ENCODE measurements at places on chromosomes 1 and 21.

- no peak for DNase-seq
Observed at GRCh38 chr1:51607681-51608095, 9.2 kb upstream of the OSBPL9 start.

- no peak for DNase-seq
Observed at GRCh38 chr1:18614069-18614735, 16.4 kb upstream of the PAX7 start.

- no peak for DNase-seq
Observed at GRCh38 chr21:38675182-38675824, 130.4 kb upstream of the ETS2 start.

- no peak for DNase-seq
Observed at GRCh38 chr21:45504021-45504515, 38.2 kb downstream of the SLC19A1 start.

DNA sequence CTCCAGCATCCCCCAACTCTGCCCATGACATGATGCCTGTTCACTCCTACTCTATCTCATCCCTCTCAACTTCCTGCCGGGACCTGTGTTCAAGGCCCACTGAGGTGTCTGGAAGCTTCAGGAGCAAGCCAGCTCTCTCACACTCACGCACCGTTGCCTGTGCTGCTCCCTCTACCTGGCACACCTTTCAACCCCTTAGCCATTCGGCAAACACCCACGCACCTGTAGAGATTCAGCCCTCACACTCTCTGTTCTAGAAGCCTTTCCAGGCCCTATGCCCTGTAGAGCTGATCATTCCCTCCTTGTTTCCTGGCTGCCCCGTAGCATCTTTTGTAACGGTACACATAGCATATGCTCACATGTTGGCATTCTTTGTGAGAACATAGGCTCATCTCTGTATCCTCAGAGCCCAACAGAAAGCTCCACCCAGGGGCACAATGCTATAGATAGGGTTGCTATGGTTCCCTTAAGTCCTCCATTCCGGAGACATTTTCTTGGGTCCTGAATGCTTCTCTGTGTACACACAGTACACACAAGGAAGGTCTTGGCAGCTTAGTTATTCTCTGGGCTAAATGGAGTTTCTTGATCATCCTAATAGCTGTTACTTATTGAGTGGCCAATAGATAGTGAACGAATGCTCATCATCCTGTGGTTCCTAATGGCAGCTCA is 1.3 kb downstream of the C8B start:
- no peak for DNase-seq

GRCh38 chr1:208298593-208299269 is 54.5 kb upstream of the PLXNA2 start:
- no peak for DNase-seq

DNA sequence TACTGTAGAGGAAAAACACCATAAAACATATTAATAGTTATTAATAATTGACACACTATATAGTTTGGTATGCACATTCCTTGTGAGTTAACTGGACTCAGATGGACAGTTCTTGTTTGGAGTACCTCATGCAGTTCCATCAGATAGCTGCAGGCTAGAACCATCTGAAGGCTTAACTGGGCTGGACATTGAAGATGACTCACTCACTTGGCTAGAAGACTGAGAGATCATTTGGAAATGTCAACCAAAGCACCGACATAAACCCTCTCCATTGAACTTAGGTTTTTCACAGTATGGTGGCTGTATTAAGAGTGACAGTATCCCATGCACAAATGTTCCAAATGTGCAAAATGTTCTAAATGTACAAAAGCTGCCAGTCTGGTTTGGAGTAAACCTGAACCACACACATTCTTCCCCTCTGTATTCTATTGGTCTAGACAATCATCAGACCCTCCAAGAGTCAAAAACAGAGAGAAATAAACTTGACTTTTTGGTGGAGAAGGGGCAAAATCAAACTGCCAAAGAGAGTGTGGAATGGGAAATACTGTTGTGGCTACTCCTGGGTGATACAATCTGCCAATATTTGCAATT is 708.4 kb downstream of the KCNT2 start:
- no peak for DNase-seq

DNA sequence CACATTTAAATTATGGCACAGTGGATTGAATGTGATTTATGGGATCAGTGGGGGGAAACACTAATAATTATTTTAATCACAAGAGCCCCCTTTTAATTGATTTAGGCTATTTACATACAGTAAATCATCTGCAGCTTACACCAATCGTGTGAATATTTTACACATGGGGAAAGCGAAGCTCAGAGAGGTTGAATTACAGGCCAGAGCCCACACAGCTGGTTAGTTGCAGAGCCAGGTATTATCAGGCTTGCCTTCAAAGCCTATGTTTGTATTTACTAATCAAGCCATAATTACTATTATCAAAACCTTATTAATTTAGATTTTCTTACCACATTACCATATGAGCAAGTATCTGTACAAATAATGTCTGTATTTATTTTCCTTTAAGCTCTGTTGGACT is 749 bp downstream of the SDCCAG8 start:
- no peak for DNase-seq

- DNase-seq = no peak
Observed at GRCh38 chr1:52472384-52472783, 68.0 kb downstream of the PRPF38A start.

DNA sequence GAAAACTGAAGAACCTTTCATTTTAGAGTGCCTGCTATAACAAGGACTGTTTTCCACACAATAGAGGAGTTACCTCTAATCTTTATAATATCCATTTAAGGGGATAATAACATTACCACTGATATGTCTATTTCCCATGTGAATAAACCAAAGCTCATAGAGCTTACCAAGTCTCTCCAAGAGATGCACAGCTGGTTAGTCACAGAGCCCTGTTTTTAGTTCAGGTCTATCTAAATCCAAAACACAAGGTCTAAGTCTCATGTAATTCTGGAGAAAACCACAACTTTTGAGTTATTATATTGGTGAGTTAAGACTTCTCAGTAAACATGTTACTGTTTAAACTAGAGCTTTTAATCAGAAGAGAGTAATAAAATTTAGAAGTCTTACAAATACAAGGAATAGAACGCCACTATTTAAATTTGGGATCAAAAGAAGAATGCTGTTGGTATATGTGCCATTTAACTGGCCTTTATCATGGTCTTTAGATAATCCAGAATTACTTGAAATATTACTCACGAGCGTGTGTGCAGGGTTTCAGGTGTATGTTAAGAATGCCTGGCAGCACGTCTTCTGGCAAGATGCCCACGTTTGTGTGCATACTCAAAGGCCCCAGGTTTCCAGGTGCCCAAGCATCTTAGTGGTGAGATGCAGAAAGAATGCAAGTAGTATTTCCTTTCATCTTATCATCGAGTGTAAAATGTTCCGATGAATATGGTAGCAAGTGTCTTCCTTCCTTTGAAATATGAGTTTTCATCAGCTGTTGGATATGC is 190.6 kb downstream of the FMN2 start:
- DNase-seq = no peak

- no peak for DNase-seq
Observed at GRCh38 chr1:236156512-236157208, 14.3 kb downstream of the GPR137B start.

DNA sequence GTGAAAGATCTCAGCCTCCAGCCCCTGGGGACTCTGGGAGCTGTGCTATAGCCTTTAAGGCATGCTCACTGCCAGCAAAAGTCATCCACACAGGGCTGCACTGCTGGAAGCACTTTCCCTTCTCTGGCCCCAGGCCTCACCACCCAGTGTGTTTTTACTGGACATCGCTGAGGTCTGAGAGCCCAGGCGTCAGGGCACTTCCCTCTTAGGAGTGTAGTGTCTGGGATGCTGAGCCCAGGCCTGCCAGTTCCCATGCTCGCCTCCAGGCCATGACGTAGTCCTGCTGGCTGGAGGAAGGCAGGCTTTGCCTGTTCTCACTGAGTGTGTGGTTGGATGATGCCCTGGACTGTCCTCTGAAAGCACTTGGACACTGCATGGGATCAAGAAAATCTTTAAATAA is 101.2 kb downstream of the GDAP2 start:
- no peak for DNase-seq

DNA sequence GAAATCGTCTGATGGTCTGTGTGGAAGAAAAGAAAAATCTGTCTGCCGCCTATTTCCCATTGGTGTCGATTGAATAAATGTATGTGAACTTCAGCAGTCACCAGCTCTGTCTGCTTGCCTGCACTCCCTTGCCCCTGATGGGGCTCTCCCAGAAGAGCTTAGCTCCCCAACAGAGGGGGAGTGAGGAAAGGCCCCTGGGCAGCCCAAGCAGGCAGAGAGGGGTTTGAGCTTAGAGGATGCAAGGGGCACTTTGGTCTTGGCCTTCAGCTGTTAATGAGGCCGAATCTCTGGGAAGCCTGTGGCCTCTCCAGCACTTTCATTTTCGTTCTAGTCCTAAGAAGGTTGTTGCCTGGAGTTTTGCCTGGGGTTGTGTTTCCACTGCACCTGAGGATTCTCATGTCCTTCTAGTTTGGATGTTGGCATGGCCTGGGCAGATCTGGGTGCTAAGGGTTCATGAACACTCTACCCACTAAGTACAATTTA is 2.8 kb downstream of the FOXD2 start:
- DNase-seq = no peak

GRCh38 chr1:54275349-54275748 is 75.4 kb downstream of the MRPL37 start:
- no peak for DNase-seq
